Mucosa of descending colon (tissue), 3 donors: ENCODE measurements at places on chromosomes 4 and X. TPM values are rescaled to one million over a fixed set of nuclear protein-coding genes. Genes with fewer than 3 reads are reported as not detected.
A peak's percentile ranks its signal among the peaks of the same experiment; 100 is the strongest.

- DNase-seq = no peak
Measured at GRCh38 chr4:75895744-75896314, 6.4 kb downstream of the PPEF2 start.

DNA sequence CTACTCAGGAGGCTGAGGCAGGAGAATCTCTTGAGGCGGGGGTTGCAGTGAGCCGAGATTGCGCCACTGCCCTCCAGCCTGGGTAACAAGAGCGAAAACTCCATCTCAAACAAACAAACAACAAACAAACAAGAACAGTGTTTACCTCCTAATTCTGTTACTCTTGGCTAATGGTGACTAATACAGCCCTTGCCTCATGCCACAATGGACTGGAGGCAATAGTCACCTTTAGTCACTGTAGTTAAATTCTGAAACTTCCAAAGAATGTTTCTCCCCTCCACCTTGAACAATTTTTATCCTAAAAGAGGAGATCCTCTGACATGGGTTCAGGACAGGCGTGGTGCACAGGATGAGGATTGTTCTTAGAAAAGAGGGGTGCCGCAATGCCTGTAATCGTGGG, 241.2 kb upstream of the CTSO start:
- no peak for DNase-seq

GRCh38 chr4:6126971-6127745, 73.2 kb downstream of the JAKMIP1 start:
- no peak for DNase-seq

DNA sequence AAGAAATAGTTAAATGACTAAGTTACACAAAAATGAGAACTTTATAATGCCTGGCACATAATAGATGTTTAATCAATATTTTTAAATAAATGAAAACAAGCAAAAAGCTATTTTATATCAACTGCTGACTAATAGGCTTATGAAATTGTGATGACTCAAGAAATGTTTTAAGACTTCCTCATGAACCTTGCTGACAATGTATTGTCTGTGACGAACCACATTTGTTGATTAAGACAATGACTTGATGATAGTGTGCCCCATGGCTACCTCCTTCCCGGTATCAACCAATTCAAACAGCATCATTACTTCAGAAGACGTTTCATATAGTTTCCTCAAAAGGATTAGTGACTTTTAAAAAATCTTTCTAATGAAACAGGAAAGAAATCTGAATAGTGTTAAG, 7.9 kb downstream of the CXCL6 start:
- DNase-seq = no peak

- DNase-seq = peak; percentile 45
Measured at GRCh38 chr4:40719008-40719623, 30.6 kb upstream of the NSUN7 start.

DNA sequence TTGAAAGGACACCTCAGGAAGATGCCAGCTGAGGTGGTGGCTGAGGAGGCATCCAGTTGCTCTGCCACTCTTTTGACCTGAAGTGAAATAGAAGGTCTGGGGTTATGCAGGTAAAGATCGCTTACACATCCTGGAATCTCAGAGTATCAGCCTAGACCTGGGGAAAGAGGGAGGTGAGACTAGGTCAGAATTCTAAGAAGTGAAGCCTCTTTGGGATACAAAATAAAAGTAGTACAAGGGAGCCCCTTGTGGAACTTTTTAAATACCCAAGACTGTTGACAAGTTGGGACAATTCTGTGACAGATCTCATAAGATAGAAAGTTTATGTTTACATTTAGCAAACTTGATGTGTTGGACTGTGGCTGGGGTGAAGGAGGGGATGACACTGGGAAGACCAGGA, 263.1 kb downstream of the SPRY1 start:
- no peak for DNase-seq

DNA sequence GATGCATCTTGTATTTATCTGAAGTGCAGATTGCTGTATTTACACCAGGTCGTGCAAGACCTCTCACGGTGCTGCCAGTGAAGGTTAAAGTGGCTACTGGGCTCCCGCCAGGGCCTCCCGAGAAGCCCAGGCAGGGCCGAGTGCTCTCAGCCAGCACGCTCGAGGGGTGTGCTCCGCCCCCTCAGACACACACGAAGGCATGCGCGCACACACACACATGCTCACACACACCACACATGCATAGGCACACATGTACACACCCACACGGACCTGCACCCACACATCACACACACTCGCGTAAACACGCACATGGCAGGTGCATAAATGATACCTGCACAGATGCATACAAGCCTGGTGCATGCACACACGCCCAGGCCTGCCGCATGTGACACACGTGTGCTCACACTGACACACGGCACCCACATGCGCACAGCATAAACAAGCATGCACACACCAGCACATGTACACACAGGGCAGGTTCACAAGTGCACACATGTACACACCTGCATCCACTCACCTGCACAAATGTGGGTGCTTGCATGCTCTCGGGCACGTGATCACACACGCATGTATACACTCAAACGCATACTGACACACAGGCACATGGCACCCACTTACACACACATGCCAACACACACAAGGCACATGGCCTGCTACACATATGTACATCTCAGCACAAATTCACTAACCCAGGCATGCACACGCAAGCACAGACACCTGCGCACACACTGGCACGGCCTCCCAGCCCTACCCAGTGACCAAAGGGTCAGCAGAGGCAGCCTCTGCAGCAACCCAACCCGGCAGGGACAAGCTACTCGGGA, 71.6 kb downstream of the FAM53A start:
- DNase-seq = no peak

DNA sequence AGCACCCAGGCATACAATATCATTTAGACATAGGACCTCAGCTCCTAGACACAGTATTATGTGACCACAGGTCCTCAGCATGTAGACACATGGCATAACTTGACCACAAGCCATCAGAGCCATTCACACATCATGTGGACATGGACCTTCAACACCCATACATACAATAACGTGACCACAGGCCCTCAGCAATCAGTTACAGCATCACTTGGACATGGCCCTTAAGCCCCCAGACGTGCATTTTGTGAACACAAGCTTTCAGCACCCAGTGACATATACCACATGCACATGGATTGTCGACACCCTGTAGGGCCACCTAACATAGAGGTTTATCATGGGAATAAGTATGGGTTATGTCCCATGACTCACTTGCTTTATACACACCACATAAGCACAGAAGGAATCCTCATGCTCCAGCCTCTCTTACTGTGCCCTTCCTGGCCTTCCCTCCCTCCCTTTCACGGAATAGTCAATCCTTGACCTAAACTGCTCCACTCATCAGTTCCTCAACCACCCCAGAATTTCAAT, 1.9 kb downstream of the TSPYL2 start:
- DNase-seq = no peak

The NPY2R gene
- 1.7 TPM for total RNA-seq

DNA sequence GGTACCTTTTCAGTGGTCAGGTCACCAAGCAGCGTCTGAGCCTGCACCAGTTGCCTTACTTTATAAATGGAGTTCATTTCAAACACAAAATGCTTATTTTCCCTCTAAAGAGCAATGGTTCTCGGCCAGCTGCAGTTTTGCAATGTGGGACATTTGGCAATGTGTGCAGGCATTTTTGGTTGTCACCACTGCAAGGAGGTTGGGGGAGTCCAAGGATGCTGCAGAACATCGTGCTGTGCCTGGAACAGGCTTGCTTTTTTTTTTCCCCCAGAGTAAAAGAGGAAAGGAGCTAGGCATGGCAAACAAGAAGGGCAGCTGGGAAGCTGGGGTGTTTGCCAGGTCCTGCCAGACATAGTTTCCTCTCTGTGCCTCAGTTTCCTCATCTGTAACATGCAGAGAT, 115.6 kb downstream of the GPR143 start:
- no peak for DNase-seq

DNA sequence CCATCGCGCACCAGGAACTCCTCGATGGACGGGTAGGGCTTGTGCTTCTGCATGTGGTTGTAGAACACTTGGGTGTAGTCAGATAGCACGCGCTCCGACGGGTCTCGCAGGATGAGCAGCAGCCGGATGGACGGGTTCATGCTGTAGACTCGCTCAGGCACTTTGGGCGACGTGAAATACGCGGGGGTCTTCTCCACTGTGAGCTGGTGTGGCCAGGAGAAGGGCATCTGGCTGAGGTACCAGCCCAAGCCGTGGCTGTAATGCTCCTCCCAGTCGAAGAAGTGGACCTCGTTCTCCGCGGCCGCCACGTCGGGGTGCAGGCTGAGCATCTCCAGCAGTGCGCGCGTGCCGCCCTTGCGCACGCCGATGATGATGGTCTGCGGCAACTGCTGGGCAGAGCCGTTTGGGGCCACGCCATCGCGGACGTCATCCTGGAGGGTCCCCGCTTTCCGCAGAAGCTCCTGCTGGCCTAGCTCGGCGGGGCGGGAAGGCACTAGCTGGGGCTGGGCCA, 29.2 kb downstream of the HS3ST1 start:
- no peak for DNase-seq

- DNase-seq = no peak
Measured at GRCh38 chrX:55754861-55755294, 37.3 kb downstream of the RRAGB start.

The PORCN gene
- total RNA-seq = 3.9 TPM

The PCDH7 gene
- 4.5 TPM for total RNA-seq

DNA sequence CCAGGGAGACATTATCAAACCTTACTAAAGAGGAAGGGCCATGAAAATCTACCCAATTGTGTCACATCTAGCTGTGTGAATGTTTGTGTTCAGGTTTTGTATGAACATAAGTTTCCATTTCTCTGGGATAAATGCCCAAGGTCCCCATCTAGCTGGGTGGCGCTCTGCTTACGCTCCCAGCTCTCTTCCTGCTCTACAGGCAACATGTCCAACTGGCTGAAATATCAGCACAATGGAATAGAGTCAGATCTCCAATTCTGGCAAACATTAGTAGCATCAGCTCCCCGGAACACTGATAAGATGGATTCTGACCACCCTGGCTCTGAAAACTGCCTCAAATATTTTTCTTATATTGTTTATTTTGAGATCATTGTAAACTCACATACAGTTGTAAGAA, 74.8 kb downstream of the IRF2 start:
- no peak for DNase-seq

DNA sequence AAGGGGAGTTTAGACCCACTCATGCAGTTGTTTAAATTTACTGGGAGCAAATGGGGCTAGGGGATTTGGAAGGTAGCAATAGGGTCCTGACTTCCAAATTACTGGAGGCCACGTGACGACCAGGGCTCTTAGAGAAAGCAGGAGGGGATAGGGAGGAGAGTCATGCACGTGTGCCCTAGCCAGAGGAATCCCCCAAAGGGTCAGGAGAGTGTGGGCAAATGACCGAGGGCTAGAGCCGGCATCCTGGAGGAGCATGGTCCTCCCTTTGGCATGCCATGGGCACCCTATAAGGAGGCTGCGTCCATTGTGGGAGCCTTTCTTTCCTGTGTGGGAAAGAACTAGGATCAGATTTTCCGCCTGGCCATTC, 25.5 kb upstream of the GPC4 start:
- DNase-seq = no peak

The MRPL1 gene
- 35.0 TPM for total RNA-seq

DNA sequence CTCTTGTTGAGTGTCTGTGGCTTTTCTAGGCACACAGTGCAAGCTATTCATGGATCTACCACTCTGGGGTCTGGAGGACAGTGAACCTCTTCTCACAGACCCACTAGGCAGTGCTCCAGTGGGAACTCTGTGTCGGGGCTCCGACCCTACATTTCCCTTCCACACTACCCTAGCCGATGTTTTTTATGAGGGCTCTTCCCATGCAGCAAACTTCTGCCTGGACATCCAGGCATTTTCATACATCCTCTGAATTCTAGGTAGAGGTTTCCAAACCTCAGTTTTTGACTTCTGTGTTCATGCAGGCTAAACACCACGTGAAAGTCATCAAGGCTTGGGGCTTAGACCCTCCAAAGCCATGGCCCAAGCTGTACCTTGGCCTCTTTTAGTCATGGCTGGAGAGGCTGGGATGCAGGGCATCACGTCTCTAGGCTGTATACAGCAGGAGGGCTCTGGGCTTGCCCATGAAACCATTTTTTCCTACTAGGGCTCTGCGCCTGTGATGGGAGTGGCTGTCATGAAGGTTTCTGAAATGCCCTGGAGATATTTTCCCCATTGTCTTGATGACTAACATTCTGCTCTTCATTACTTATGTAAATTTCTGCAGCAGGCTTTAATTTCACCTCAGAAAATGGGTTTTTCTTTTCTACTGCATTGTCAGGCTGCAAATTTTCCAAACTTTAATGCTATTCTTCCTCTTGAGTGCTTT, 249.8 kb upstream of the CPEB2 start:
- no peak for DNase-seq

- DNase-seq = peak; percentile 15
Measured at GRCh38 chrX:53262918-53263394, 18.4 kb downstream of the IQSEC2 start.

The BTK gene
- 5.6 TPM for total RNA-seq

The SYTL4 gene
- total RNA-seq = 47.1 TPM

The CXCL1 gene
- 3.0 TPM for total RNA-seq

GRCh38 chr4:84887824-84888223, 78.7 kb downstream of the WDFY3 start:
- DNase-seq = no peak

- no peak for DNase-seq
Measured at GRCh38 chr4:20528508-20528907, 171.8 kb upstream of the PACRGL start.

GRCh38 chr4:163755013-163755412, 260.5 kb downstream of the TMA16 start:
- DNase-seq = no peak

DNA sequence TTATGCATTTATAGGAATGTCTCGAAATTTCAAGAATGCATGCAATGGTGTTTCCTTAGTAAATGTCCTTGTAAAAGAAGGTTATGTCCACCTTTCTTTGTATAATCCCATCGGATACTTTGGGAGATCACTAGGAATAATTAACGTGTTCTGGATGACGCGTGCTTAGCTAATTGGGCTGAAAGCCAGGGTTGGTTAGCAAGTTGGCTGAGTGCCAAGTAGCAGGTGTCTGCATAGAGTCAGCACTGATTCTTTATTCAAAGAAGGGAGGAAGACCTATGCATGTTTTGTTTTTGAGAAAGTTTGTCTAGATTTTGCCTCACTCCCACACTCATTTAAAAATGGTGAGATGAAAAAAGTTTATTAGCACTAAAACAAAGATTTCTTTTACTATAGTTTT, 144.6 kb downstream of the SOX3 start:
- DNase-seq = no peak

GRCh38 chrX:21255032-21255618, 119.1 kb upstream of the CNKSR2 start:
- DNase-seq = no peak

- no peak for DNase-seq
Measured at GRCh38 chrX:3244955-3245354, 101.5 kb downstream of the MXRA5 start.
